ENCODE measurements at places on chromosomes 11 and 22.

DNA sequence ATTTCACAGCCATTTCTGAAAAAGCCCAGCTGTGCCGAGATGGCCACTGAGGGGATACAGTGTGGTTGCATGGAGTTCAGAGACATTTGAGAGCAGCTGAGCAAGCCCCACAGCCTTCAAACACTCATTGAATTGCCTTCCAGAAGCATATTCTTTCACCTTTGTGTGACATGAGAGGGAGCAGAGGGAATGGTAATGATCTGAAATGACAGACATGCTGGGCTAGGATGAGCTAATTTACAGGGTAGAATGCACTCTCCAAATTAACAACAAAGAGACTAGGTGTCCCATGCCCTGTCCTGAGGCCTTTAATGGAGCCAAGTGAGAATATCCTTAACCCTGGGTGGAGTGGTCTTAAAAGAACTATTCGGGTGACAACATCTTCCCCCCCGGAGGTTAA lies 585.4 kb downstream of the NELL1 start:
- DNase-seq: no peak

DNA sequence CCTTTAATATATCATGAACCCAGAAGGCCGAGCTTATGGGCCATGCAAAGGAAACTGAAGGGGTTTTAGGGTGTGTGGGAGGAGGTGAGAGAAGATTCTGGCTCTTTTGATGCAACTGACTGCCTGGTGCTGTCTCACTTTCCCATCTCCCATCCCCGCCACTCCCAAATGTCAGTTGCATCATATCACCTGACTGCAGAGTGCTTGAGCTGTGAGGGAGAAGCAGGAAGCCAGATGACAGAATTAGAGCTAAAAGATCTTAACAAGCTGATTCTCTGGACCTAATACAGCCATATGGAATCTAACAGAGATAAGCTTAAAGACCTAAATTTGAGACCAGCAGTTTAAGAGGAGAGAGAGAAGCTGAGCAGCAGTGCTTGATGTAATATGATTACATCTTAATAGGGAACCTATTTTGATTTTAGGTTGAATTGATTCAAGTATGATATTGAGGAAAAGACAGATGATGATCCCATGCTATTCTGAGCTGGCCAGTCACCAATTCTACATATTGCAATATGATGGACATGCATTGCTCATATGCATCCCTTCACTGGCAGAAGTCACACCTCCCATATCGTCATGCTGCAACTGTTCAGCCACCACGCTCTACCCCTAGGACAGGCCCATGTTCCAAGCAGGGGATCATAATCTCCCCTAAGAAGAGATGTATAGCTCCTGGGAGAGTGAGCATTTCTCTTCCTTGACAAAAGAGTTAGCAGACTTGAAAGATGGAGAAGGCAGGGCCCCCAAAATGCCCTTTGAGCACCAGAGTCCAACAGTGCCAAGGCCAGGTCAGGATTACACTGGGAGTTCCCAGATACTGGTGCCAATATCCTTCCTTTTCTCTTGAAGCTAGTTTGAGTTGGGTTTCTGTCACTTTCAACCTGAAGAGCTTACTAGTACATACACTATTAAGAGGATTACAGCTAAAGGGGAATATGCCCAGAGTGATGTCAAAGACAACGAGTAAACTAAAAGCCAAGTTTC lies 44.9 kb downstream of the PLEKHA7 start:
- DNase-seq: no peak

DNA sequence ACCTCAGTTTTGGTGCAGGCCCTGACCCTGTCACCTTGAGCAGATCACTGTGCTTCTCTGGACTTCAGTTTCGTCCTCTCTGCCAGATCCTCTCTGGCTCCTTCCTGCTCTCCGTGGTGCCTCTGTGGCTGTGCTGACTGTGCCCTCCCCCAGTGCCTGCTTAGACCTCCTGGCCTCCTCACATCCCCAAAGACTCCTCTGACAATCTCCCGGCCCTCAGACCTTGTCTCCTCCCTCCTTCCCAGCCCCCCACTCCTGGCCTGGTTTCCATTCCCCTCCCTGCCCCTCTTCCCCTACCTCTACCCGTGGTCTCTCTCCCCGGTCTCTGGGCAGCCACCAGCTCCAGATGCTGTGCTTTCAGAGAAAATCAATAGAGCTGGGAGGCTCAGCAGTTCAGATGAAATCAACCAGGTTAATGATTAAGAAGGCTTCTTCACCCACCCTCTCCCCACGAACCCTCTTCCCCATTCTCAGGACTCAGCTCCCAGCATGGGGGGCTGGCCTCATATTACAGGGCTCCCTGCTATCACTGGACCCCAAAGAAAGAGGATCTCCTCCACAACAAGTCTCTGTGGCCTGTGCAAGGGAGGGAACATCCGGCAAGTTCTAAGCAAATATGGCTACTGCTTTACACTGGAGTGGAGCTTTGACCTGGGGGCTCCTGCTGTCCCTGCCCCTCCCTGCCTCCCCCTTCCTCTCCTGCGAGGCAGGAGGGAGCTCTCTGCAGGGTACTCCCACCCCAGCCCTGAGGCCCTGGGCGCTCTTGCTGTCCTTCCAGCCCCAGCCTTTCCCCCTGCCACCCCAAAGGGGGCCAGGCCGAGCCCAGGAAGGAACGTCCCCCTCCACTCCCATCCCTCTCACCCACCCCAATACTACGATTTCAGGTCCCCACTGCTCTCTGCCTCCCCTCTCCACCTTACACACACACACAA lies 8.5 kb downstream of the BACE1-AS start:
- no peak for DNase-seq

- no peak for DNase-seq
Measured at GRCh38 chr22:46640293-46641055, 20.3 kb downstream of the GRAMD4 start.

DNA sequence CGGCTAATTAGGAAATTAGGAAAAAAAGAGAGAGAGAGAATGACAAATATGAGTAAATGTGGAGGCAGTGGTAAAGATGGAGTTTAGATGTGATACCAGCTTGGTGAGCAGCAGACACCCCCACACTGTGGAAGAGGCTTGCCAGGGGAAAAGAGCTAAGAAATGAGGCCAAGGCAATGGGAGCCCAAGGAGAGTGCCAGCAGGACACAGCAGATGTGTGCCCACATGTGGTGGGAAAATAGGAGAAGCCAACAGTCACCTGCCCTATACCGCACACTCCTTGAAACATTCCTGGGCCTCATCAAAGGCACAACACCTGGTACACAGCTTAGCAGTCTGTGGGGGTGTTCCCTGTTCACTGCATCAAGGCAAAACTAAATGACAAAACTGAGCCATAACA lies 104.9 kb downstream of the FAM76B start:
- DNase-seq: no peak

All from right lung (tissue), 10 donors.